ENCODE measurements at places on chromosomes 7 and 10. TPM values are rescaled to one million over a fixed set of nuclear protein-coding genes. Genes with fewer than 3 reads are reported as not detected.

The TMEM176A gene
- 31.1 TPM for total RNA-seq

The C10orf53 gene
- total RNA-seq, result not detected

The NEUROD6 gene
- not detected for total RNA-seq

The MRM2 gene
- 20.7 TPM for total RNA-seq

The KCNH2 gene
- total RNA-seq, result 97.3 TPM

Data from Right ventricle myocardium inferior (tissue), 1 donor.